Kasumi-1 (cell line): ENCODE measurements at places on chromosomes 4 and X.

DNA sequence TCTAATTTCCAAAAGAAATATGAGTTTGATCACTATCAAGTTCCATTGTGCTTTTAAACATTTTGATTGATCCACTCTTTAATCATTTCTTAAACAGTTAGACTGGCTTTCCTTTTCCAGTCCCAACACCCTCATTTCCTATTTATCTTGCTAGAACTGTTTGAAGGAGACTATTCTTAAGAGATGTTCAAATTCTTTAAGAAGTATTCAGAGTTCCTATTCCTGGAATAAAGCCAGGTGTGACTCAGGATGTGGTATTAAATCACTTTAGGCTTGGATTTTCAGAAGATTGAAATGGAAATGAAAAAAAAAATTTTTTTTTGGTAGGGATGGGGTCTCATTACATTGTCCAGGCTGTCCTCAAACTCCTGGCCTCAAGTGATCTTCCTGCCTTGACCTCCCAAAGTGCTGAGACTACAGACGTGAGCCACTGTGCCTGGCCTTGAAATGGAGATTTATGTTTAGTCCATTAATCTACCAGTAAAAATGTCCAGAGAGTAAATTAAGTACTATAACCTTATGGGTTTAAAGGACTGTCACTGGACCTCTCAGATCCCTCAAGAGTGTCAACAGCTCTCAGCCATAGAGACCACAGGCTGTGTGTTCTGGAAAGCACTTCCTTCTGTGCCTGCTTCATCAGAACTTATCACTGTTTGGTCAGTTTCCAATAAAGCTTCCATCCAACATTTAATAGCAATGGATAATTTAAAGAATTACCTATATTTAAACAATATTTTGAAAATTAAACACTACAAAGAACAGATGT lies 90.7 kb downstream of the CDS1 start:
- no peak for DNase-seq

GRCh38 chr4:125315576-125316400 lies 1.0 kb downstream of the FAT4 start:
- DNase-seq, result peak; percentile 58

GRCh38 chr4:138420471-138420870 lies 178.3 kb upstream of the SLC7A11 start:
- no peak for DNase-seq

- DNase-seq, result no peak
Measured at GRCh38 chrX:134604701-134605311, 53.5 kb downstream of the PLAC1 start.

GRCh38 chr4:173666-174314 lies 49.5 kb downstream of the ZNF718 start:
- no peak for DNase-seq

DNA sequence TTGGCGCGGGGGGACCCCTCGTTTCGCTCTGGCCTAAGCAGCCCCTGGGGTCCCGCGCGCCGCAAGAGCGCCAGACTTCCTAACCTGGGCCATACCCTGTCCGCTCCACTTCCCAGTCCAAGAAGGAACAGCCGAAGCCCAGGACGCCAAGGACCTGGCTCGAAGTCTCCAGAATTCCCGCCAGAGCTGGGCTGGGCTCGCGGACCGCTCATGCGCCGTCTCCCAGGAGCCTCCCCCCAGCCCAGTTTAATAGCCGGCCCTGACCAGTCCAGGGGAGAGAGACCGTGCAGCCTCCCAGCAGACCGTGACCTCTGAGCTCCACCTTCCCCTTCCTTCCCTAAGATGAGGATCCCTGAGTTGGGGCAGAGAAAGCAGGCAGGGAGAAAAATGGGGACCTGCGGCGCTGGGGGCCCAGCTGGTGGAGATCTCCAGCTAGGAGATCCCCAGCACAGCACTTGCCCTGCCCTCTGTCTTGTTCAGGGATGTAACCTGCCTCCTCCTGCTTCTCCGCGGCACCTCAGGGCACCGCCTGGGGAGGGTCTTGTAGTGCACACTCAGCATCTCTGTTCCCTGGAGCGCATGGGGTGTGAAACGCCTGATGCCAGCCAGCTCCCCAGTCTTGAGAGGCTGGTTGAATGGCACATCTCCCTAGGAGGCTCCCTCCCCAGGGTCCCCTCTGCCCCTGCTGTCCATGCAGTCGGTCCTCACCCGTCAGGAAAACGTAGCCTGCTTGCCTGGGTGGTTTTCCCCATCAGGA lies 1.2 kb upstream of the LETM1 start:
- DNase-seq, result no peak

GRCh38 chr4:14184265-14184664 lies 556.7 kb upstream of the BOD1L1 start:
- peak; percentile 11 for DNase-seq

GRCh38 chr4:141309874-141310273 lies 89.2 kb downstream of the ZNF330 start:
- no peak for DNase-seq

- DNase-seq, result no peak
Measured at GRCh38 chrX:21700967-21701366, 42.8 kb upstream of the KLHL34 start.

- no peak for DNase-seq
Measured at GRCh38 chrX:10233696-10234095, 76.9 kb downstream of the CLCN4 start.

DNA sequence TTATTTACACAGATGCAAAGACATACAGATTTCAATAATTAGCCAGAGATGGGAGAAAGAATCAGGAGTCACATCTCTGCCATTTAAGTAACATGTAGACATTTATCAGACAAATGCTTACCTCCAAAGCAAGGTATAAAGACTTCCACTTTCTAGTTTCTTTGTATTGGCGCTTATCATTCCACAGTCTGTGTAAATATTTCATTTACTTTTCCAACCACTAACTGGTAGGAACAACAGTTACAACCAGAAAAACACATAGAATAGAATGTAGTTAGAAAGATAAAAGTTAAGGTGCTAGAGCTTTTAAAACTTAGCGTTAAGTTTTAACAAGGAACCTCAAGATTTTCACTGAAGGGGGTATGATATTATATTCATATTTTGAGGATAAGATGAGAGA lies 40.9 kb upstream of the UGT2B4 start:
- DNase-seq, result no peak

DNA sequence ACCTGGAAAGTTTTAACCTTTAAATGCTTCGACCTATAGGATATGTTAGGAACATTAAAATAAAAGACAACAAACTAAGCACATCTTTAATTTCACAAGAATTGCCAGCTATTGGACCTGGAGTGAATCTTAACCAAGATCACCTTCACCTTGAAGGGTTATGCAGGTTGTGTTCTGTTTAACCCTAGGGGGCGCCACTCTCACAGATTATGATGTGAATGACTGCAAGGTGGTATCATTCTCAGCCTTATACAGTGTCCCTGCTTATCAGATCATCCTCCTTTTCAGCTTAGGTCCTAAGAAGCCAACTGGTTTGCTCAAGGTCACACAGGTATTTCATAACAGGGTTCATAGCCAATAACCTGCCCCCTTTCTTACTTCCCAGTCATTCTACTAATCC lies 23.5 kb downstream of the INTS6L start:
- no peak for DNase-seq

DNA sequence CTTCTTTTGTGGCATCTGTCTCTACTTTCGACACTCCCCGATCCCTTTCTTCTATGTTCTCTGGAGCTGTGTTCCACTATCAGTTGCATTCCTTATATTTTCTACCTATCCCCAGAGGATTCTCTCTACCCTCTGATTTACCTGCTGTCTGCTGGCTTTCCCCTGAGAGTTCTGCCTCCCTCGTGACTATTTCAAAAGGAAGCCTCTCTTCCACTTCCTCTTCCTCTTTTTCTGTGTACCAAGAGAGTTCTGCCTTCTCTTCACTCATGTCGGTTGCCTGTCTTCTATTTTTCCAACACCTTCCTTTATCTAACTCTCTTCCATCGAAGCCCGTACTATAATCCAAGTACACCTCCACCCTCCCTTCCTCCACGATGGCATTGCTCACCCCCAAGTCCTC lies 631.7 kb downstream of the SMARCA1 start:
- peak; percentile 19 for DNase-seq

DNA sequence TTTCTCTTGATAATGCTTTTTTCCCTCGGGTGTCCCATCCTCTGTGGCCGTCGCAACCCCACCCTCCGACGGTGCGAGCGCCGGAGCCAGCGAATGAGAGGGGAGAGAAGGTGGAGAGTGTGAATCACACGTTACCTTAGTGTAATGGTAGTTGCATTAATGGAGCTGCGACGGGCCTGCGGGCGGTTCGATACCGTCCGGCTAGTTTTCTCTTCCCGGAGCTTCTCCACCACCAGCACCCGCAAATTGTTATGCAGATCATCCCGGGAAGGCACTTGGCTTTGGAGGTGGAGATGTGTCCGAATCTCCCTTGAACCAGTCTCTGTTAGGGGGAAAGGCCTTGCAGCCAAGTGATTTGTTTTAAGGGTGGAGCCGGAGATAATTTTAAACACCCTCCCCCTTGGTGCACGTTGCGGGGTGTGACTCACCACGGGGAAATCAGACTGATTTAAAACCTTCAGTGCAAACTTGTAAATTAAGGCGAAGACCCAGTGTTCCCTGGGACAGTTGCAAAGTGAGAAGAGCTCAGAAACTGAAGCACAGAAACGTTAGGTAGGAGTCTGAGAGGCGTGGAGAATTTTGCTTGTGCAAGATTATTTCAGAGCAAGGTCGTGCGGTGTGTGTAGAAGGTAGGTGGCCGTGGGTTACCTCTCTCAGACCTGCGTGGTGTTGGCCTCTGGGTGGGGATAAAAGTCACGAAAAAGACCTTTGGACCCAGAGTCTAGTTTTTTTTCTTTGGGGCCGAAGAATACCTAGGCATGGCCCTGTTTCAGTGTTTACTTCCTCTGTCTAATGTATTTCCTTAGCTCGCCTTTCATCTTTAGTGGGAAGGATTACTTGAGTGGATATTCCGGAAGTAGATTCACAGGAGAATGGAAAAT lies 1.3 kb downstream of the AFF1 start:
- peak; percentile 78 for DNase-seq

DNA sequence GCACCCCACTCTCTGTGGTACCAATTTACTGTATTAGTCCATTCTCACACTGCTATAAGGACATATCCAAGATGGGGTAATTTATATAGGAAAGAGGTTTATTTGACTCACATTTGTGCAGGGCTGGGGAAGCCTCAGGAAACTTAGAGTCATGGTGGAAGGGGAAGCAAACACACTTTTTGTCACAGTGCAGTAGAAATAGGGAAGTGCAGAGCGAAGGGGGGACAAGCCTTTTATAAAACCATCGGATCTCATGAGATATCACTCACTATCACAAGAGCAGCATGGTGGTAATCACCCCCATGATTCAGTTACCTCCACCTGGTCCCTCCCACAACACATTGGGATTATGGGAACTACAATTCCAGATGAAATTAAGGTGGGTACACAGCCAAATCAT lies 766.9 kb upstream of the PCDH10 start:
- no peak for DNase-seq

GRCh38 chr4:152188801-152189200 lies 347.1 kb downstream of the FBXW7 start:
- DNase-seq, result no peak

GRCh38 chrX:55007656-55008055 lies 7.5 kb downstream of the APEX2 start:
- no peak for DNase-seq

DNA sequence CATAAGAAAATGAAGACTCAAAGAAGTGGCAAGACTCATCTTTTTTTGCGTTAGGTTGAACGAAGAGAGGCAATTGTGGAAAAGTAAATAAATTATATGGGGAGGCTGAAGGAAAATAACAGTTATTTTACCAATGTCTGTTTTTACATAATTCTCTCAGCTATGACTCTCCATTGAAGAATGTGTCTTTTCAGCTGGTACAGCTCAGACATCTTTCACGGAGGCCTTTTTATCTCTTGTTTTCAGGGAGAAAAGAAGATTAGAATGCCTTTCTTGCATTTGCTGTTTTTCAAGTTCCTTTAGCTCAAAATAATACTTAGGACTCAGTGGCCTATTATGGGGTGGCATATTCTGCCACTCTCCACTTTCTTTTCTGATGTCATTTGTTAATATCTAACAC lies 153.0 kb downstream of the ADAM29 start:
- DNase-seq, result no peak

DNA sequence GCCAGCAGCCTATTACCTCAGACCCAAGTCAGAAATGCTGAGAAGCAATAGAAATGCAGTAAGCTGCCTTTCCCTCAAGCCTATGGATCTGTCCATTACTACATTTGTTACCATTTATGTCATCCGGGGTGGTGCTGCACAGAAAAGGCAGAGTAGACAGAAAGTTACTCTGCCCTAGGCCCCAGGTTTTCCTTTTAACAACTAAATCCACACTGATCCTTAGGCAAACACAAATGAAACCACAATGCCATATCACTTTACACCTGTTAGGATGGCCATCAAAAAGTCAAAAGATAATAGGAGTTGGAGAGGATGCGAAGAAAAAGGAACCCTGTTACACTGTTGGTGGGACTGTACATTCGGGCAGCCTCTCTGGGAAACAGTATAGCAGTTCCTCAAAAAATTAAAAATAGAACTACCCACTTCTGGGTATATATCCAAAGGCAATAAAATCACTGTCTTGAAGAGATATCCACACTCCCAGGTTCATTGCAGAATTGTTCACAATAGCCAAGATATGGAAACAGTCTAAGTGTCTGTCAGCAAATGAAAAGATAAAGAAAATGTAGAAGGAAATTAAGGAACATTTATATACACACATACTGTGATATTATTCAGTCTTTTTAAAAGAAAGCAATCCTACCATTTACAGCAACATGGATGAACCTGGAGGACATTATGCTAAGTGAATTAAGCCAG lies 186.3 kb downstream of the NWD2 start:
- no peak for DNase-seq

- DNase-seq, result no peak
Measured at GRCh38 chrX:108230574-108230973, 139.0 kb downstream of the ATG4A start.

DNA sequence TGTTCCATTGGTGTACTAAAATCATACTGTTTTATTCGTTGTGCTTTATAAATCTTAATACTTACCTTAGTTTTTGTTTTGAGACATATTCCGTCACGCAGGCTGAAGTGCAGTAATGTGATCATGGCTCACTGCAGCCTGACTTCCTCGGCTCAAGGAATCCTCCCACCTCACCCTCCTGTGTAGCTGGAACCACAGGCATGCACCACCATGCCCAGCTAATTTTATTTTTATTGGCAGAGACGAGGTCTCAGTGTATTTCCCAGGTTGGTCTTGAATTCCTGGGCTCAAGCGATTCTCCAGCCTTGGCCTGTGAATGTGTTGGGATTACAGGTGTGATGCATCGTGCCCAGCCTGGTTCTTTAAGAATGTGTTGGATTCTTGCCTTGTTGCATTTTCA lies 24.4 kb upstream of the DCK start:
- DNase-seq, result no peak
